ENCODE measurements at places on chromosomes 6 and 20. TPM values are rescaled to one million over a fixed set of nuclear protein-coding genes. Genes with fewer than 3 reads are reported as not detected.
A peak's percentile ranks its signal among the peaks of the same experiment; 100 is the strongest.

The MMP24 gene
- total RNA-seq: 0.49 TPM

The PERP gene
- 6.2 TPM for total RNA-seq

The ELOVL2 gene
- 0.12 TPM for total RNA-seq

The GNMT gene
- total RNA-seq: 0.93 TPM

The RTF2 gene
- total RNA-seq: 69.7 TPM

DNA sequence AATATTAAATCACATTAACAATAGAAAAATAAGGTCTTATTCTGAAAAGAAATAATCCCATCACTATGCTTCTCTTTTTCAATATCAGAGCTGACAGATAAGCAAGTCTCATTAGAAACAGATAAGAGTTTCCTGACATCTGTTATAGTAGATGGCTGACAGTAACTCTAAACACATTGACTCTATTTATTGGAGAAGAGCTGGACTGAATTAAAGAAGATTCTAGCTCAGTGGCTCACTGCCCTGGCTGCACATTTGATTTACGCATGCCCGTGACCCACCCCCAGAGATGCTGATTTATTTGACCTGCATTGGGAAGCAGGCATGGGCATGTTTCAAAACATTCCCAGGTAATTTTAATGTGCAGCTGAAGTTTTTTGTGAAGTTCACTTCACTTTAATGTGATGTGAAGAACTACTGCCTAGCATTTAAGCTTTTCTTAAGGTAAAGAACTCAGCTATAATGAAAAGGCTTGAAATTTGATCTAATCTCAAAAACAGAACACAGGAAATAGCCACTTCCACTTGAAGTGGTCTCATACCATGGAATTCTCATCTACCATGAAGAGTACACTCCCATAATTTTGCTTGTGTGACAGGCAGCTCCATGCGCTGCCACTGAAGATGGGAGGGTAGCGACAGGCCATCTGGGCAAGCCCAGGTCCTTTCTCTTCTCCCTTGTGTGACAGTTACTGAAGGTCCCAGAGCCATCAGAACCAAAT is 162.3 kb downstream of the TPBG start:
- peaks cover 4% of the 10 kb centered on the region for H3K27me3 ChIP-seq
- no peaks in the 10 kb centered on the region for H3K4me1 ChIP-seq
- no peak overlapping the region for H3K27ac ChIP-seq

GRCh38 chr6:117601811-117602150 is 530 bp downstream of the GOPC start:
- H3K27ac ChIP-seq: peak overlapping the region; percentile 83
- no peaks in the 10 kb centered on the region for H3K27me3 ChIP-seq
- H3K36me3 ChIP-seq: peaks cover 5% of the 10 kb centered on the region
- H3K4me1 ChIP-seq: peaks cover 17% of the 10 kb centered on the region
- H3K4me3 ChIP-seq: peak overlapping the region; percentile 100

DNA sequence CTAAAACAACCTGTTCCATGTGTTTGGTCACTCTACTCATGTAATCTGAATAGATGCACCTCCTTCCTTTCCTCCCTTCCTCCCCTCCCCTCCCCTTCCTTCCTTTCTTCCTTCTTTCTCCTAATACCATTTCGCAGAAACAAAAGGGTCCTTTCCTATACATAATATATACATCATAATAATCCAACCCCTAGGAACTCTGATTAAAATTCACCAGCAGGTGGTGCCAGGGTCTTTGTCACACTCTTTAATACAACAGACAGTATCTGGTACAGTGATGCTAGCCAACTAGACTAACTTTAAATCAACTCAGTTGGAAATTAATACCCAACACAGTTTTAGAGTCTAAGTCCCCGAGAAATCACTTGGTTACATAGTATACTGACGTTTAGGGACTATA is 181.2 kb upstream of the SHLD1 start:
- H3K27me3 ChIP-seq: no peaks in the 10 kb centered on the region
- peaks cover 6% of the 10 kb centered on the region for H3K36me3 ChIP-seq
- H3K4me1 ChIP-seq: peaks cover 22% of the 10 kb centered on the region
- H3K27ac ChIP-seq: no peak overlapping the region
- peak; percentile 7 for DNase-seq

DNA sequence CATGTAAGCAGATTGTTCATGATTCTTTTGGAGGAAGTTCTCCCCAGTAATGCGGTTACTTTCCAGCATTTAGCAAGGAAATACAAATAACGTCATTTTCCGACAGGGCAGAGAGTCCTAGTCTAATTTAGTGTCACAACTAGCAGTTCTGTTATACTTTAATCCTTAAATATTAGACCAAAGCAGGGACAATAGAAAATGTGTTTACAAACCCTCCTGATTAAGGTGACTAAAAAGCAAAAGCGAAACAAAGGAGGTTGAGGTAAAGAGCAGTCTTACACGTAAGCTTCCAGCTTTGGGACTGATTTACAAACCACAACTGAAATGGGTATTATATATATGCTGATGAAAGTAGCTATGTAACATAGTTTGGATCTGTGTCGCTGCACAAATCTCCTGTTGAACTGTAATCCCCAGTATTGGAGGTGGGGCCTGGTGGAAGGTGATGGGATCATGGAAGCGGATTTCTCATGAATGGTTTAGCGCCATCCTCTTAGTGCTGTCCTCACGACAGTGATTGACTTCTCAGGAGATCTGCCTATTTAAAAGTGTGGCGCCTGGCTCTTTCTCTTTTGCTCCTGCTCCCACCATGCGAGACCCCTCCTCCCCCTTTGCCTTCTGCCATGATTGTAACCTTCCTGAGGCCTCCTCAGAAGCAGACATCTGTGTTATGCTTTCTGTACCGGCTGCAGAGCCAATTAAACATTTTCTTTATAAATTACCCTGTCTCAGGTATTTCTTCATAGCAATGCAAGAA is 81.9 kb downstream of the PLCB1 start:
- H3K4me3 ChIP-seq: peak overlapping the region; percentile 28
- DNase-seq: no peak
- H3K27me3 ChIP-seq: no peaks in the 10 kb centered on the region
- H3K27ac ChIP-seq: peak overlapping the region; percentile 55

- DNase-seq: no peak
- no peak overlapping the region for H3K27ac ChIP-seq
- H3K36me3 ChIP-seq: no peaks in the 10 kb centered on the region
- H3K4me3 ChIP-seq: no peak overlapping the region
Observed at GRCh38 chr6:22073516-22074198, 223.2 kb downstream of the PRL start.

- no peak overlapping the region for H3K27ac ChIP-seq
- H3K4me3 ChIP-seq: no peak overlapping the region
- DNase-seq: no peak
- H3K27me3 ChIP-seq: no peaks in the 10 kb centered on the region
Observed at GRCh38 chr6:34900321-34901031, 11.4 kb downstream of the ANKS1A start.
